ENCODE measurements at places on chromosomes 12 and 14. TPM values are rescaled to one million over a fixed set of nuclear protein-coding genes. Genes with fewer than 3 reads are reported as not detected.

NRIP2 gene
- total RNA-seq, result not detected

SLC38A4 gene
- under 0.01 TPM for total RNA-seq

LRP1 gene
- 4.6 TPM for total RNA-seq

CLEC1A gene
- total RNA-seq, result 16.0 TPM

NPFF gene
- not detected for total RNA-seq

TEX52 gene
- not detected for total RNA-seq

CLEC7A gene
- 0.07 TPM for total RNA-seq

MYH6 gene
- not detected for total RNA-seq

NEUROD4 gene
- total RNA-seq, result not detected

TRHDE gene
- total RNA-seq, result not detected

NGB gene
- total RNA-seq, result not detected

WNT1 gene
- total RNA-seq, result not detected

NAV3 gene
- 28.7 TPM for total RNA-seq

MED6 gene
- total RNA-seq, result 32.0 TPM

SYNDIG1L gene
- not detected for total RNA-seq

OR11H6 gene
- not detected for total RNA-seq

KLRF2 gene
- total RNA-seq, result not detected

TAS2R7 gene
- not detected for total RNA-seq

DEGS2 gene
- total RNA-seq, result 1.1 TPM

FAM181A gene
- not detected for total RNA-seq

DCN gene
- 1.4 TPM for total RNA-seq

Measured in pulmonary artery endothelial cell (primary cell).